ENCODE measurements at places on chromosomes 1 and 21.

- DNase-seq, result no peak
Measured at GRCh38 chr1:38243106-38243505, 196.5 kb upstream of the POU3F1 start.

DNA sequence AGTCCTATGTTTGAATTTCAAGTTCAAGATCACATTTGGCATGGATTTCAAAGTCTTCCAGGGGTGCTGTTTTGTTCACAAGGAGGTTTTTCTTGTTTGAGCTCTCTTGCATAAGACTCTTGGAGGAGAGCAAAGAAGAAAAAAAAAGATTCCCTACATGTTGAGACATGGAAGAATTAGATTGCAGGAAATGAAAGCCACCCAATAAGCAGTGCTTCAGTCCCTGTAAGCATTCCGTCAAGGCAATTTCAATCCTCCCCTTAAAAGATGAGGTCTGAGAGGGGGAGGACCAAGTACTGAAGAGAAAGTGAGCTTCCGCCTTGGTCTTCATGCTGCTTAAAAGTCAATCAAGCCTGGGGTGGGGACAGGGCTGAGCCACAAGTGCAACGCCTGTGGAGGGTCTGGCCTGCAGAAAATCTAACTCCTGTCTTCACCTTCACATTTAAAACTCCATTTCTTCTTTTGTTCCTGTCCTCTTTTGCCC lies 50.2 kb downstream of the LPAR3 start:
- no peak for DNase-seq

DNA sequence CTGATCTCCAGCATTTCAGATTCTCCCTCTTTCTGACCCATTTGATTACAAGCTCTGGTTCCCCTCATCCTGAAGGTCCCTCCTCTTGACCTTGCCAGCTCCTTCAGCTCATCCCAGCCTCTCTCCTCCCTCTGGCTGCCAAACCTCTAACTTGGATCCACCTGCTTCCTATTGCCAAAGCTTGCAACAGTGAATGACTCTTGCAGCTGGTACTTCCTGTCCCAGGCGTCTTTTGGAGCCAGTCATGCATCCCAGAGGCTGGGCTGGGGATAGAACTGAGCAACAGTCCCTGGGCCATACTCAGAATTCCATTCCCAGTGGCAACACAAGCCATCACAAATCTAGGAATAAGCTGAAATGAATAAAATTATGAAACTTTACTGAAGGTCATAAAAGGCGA lies 27.7 kb upstream of the SPOCD1 start:
- DNase-seq, result no peak

DNA sequence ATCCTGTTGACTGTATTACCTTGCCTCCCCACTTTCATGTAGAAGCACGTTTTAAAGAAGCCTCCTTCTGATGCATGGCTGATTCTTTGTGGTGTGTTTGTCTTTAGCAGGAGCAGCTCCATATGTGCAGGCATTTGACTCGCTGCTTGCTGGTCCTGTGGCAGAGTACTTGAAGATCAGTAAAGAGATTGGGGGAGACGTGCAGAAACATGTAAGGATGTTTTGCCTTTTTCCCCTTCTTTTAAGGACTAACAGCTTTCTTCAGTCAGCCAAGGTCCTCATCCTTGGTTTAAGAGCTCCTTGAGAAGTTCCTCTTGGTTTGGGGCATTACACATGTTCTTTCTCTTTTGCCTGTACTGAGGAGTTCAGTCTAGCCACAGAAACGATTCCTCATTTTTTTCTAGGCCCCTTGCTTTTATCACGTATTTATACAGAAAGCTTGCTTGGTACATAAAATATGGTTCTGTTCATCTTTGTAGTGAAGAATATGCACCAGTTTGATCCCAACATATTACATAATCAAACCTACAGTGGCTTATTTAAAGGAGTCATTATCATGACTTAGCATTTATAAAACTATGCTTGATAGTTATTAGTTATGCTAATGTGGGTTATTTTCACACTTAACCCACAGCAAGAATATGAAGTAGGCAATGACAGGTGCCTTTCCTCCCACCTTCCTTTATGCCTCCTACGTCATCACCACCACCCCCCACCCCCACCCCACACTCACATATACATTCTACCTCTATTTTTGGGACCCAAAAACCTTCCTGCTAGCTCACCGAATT lies 19.6 kb downstream of the CAP1 start:
- peak; percentile 36 for DNase-seq

DNA sequence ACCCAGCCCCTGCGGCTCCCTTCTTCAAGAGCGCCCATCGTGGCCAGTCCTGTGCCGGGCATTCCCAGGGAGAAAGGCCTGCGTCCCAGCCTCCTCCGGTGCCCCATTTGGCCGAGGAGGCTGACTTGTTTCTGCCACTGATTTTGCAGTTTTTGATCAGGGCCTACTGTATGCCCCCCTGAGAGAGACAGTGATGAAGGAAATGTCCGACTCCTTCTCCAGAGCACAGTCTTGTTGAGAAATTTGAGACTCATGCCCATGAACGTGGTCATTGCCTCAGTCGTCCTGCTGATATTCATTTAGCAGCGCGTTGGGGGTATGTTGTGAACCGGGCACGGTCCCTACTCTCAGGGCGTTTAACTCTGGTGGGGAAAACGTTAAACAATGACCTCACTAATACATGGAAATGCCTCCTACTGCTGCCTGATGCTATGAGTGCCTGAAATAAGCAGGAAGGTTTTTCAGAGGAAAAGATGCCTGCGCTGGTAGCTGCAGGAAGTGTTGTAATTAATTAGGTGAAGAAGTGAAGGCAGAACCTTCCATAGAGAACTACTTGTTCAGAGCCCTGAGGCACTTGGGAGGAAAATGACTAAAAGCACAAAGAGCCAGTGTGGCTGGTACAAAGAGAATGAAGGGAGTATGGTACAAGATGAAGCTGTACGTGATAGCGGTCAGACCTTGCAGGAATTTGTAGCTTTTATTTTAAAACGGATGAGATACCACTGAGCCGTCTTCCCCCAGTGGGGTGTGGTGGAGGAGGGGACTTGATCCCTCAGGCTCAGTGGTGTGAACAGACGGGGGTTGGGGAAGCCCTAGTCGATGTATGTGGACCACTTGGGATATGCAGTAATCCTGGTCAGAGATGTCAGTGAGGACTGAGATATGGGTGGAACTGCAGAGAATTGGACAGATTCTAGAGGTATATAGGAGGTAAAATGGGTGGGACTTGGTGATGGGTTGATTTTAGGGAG lies 730 bp downstream of the ZCCHC17 start:
- DNase-seq, result peak; percentile 18

DNA sequence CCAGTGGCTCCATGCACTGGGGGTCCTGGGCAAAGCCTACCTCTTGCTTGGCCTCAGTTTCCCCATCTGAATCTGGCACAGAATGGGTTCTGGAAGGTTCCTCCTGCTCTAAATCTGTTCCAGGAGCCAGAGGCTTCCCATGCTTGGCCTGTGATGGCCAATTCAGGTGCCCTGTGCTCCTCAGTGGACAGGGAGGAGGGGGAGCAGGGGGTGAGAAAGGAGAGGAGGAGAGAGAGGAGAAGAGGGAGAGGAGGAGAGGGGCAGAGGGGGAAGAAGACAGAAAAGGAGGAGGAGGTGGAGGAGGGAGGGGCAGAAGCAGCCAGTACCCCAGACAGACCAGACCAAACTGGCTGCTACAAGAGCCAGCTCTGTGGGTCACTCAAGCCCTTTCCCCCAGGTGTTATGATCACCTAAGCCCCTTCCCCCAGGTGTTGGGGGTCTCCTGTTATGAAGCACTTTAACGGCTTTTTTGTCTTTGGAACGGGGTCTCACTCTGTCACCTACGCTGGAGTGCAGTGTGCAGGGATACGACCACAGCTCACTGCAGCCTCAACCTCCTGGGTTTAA lies 43.7 kb downstream of the TRIM11 start:
- DNase-seq, result no peak

GRCh38 chr1:87786861-87787545 lies 458.3 kb downstream of the LMO4 start:
- DNase-seq, result no peak

GRCh38 chr1:208531003-208531750 lies 287.0 kb upstream of the PLXNA2 start:
- no peak for DNase-seq

- DNase-seq, result no peak
Measured at GRCh38 chr1:20275319-20275925, 15.3 kb upstream of the VWA5B1 start.

DNA sequence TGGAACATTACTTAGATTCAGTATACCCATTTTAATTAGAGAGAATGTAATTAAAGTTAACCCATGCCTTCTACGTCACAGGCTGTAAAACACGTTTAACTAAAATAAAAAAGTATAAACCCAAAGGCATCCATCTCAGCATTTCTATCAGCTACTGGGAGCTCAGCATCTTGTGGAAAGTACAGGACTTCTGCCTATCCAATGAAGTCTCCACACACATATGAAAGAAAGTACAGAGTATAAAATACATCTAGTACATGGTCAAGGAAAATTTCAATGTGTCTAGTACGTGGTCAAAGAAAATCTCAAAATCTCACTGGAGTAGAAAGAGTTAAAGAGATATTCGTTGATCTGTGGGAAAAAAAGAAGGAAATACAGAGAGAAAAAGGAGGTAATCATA lies 141.4 kb upstream of the ZNHIT6 start:
- DNase-seq, result no peak

DNA sequence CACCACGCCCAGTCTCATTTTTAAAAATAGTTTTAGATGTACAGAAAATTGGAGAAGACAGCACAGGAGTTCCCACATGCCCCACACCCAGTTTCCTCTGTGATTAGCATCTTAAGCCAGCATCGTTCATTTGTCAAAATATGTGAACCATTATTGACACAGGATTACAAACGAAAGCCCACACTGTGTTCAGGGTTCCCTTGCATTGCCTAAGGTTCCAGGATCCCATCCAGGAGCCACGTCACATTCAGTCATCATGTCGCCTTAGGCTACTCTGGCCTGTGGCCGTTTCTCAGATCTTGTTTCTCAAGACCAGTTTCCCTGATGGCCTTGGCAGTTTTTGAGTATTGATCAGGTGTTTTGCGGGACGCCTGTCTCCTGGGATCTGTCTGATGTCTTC lies 34.7 kb upstream of the TNFRSF1B start:
- no peak for DNase-seq

DNA sequence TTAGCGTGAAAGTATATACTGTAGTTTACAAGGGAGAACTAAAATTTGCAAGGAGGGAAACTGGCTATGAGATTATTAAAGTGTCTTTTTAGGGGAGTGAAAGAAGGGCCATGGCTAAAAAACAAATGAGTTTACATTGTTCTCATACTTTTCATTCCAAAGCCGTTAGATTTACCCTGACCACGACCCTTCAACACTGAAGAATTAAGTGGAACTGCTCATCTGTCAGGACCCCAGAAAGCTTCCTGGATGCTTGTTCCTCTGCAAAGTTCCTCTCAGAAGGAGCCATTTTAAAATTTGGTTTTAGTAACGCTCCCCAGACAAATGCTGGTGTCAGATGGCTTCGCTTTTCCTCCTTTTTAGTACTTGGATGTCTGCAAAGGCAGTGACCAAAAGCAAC lies 82.7 kb upstream of the ZBTB18 start:
- DNase-seq, result no peak

- DNase-seq, result no peak
Measured at GRCh38 chr21:33707846-33708245, 65.5 kb downstream of the ITSN1 start.

DNA sequence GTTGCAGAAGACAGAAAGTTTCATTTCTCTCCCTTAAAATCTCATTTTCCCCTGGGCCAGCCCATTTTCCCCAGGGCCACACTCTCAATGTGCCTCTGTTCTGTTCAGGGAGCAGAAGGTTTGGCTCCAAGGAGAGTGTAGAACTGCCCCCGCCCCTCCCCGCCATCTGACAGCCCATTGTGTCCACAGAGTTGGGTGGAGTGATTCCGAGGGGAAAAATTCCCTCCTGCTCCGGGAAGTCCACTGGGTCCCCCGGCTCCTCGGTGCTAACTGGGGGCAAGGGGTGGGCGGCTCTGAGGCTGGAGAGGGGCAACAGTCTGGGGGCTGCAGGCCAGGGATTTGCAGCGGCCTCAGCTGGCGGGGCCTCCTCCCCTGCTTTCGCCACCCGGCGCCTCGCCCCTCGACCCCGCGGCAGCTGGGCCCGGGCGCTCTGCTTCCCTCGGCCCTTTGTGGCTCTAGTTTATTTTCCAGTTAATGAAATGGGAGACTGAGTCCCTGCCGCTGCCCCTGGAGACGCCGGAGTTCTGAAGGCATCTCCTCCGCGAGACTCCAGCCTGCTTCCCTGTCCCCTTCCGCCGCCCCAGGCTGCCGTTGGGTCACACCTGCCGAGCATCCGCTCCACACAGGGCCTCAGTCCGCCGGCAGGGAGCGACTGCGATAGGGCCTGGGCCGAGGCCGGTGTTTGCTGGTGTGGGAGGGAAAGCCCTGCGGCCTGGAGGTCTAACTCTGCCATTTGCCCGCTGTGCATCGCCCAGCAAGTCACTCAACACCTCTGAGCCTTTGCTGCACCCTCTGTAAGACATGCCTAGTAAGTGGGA lies 14.7 kb upstream of the KIRREL1 start:
- no peak for DNase-seq

- no peak for DNase-seq
Measured at GRCh38 chr1:79052829-79053449, 46.4 kb upstream of the ADGRL4 start.

DNA sequence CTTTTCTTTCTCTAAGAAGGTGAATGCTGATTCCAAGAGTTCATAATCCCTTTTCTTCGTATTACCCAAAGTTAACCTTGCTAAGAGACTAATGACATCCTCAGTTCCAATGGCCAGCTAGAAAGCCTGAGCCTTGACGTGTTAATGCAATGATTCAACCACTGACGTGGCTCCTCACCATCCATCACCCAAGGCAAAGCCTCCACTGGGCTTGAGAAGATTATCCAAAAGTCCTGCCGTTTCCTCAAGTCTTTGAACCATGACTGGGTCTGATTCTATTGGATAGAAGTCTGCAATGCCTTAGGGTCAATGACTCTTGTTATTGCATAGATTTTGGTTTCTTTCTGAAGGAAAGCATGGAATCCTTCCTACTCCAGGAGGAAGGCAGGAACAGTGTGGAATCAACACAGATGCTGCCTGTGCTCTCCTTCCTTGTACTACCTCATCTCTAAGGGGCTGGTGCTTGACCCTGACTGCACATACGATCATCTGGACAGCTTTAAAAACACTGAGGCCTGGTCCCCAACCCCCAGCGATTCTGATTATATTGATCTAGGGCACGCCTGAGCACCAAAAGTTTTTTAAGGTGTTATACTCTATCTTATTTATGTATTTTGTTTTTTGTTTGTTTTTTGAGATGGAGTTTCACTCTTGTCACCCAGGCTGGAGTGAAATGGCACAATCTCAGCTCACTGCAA lies 69.3 kb upstream of the ANGPTL1 start:
- no peak for DNase-seq

GRCh38 chr1:241834733-241835377 lies 13.1 kb upstream of the EXO1 start:
- no peak for DNase-seq

DNA sequence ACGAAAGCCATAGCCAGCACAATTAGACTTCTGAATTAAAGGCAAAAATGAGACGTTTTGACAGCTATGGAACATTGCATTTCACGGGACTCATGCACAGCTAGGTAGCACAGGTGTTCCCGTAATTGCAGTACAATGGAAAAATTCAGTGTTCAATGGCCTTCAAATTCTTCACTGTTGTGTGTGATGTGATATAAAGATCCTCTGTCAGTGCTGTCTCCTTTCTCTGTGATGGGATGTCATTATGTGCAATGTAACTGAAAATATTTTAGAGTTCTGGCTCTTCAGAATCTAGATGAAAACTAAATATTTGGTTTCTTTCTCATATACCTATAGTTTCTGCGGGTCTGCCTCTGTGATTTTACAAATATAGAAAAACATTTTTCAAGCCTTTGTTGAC lies 1599.7 kb downstream of the MRPL39 start:
- no peak for DNase-seq

All from activated CD4-positive, alpha-beta T cell treated with anti-CD3 and anti-CD28 coated beads, Interleukin-10, Interleukin-2, amounts not matched to agents 100 ng/mL and 50 ng/mL, durations not matched to agents 16 hours and 8 hours (primary cell).